ENCODE measurements at places on chromosomes 7 and 10.

GRCh38 chr10:93062514-93063143 lies 2.0 kb downstream of the CYP26C1 start:
- DNase-seq = no peak

DNA sequence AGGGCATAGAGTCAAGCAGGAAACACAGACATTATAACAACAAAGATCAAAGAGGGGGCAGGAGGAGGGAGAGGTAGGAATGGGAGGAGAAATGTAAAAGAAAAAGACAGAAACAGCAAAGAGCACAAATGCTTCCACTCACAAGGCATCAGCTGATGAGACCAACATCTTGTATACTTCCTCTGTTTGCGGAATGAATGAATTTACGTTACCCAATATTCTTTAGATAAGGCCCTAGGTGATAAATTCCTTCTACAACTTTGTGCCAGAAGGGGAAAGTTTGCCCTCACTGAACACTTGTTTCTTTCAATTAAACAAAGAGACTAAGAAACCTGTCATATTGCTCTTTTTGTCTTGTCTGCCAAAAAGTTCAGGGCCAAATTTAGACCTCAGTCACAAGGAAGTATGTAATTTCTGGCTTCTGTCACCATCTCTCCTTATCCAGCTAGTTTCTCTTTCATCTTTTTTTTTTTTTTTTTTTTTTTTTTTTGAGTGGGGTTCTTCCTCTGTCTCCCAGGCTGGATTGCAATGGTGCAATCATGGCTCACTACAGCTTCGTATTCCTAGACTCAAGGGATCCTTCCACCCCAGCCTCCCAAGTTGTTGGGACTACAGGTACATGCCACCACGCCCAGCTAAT lies 116.4 kb upstream of the NANOS1 start:
- no peak for DNase-seq

DNA sequence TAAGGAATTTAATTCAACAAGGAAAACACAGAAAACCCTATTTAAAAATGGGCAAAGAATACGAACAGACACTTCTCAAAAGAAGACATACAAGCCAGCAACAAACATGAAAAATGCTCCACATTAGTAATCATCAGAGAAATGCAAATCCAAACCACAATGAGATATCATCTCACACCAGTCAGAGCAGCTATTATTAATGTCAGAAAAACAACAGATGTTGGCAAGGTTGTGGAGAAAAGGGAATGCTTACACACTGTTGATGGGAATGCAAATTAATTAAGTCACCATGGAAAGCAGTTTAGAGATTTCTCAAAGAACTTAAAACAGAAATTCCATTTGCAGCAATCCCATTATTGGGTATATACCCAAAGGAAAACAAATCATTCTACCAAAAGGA lies 55.2 kb downstream of the GCC1 start:
- no peak for DNase-seq

GRCh38 chr10:69684020-69684980 lies 54.3 kb downstream of the FAM241B start:
- no peak for DNase-seq

- DNase-seq = no peak
Measured at GRCh38 chr10:11143242-11143641, 125.6 kb downstream of the CELF2 start.

GRCh38 chr7:2990949-2991470 lies 52.7 kb downstream of the CARD11 start:
- no peak for DNase-seq

- no peak for DNase-seq
Measured at GRCh38 chr7:55502858-55503440, 69.4 kb downstream of the VOPP1 start.

DNA sequence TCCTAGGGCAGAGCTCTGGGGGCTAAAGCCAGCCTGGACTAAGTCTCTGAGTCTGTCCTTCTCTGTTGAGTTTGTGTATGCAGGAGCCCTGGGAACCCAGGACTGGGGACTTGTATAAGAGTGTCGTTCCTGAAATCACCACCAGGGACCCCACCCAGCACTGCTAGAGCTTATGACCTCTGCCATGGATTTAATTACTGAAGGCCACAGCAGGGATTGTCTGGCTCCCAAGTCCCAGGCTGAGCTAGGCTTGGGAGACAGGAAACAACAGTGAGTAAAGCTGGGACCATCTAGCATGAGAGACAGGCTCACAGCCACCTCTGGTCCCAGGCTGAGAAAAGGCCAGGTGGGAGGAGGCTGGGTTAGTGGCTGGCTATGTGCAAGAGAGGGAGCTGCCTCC lies 1.4 kb upstream of the TSPAN15 start:
- no peak for DNase-seq

DNA sequence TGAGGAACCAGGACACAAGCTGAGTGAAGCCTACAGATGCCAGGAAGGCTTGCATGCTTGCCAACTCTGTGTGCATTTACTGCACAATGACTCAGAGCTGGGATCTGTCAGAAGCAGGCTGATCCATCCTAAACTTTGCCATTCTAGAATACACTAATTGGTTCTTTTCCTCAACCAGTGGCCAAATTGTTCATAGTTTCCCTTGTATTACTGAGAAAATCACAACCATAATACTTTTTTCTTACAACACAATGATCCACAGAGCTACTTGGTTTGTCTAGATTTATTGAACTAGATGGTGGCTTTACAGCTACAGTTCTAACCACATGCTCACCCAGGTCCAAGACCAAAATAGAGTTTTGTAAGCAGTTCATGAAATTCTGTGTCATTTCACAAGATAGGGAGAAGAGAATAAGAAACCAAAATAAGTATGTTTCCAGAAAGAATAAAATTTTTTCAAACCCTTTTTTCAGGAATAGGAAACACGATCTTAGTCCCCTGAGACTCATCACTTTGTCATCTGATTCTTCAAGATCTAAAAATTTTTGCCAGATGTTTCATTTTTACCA lies 21.0 kb upstream of the LRRC17 start:
- DNase-seq = no peak

GRCh38 chr7:142889816-142890215 lies 4.3 kb upstream of the TRPV6 start:
- DNase-seq = no peak

DNA sequence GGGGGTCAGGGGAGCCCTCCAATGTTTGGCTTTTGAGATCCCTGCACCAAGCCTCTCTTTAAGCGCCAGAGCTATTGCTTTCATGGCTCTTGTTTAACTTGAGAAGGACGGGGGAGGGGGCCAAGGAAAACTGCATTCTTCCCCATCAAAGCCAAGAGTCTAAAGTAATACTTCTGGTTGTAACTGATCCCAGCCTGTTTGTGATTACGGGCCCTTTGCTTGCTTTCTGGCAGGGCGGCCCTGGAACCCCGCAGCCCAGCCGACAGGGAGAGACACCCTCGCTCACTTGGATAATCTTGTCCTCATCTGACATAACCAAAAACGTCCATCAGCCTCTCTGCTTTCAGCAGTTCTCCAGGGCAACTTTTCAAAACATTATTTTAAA lies 154.7 kb downstream of the NEURL1 start:
- DNase-seq = no peak

DNA sequence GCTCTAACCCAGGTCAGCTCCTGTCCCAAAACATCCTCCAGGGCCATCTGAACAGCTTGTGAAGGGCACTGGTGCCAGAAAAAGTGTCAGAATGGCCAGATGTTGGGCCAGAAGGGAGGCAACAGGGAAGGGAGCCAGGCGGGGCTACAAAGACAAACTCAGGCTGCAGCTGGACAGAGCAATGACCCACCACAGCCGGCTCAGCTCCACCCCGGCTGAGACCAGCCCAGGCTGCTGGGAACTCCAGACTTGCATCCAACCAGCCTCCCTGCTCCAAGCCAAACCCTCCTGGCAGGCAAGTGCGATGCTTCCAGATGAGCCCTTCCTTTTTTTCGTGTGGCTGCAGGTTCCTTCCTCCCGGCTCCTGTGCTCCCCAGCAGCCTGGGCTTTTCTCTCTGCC lies 466.9 kb downstream of the PTPRN2 start:
- DNase-seq = no peak

DNA sequence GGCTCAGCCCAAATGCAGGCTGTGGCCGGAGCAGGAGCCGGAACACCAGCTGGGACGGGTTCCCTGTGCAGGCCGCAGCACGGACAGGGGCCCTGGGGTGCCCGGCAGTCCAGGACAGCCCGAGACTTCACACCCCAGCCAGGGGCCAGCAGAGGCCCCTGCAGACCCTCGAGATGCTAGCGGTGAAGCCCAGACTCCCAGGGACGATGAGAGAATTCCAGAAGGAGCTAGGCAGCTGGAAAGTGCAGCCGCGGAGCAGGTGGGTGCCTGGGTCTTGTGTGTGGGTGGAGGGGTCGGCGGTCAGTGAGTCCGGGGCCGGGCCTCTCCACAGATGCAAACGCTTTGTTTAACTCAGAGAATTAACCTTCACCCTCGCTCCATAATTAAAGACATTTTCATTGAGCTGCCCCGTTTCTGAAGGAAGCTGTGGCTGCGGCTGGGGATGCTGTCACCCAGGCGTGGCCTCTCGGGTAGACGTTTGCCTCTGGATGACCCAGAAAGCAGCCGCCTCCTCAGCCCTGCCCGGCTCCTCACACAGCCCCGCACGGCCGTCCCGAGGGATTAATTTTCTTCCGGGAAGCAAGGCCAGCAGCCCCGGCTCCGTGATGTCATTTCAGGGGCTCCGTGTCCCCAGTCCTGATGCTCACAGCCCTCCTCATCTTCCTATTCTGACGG lies 26.5 kb downstream of the KNDC1 start:
- DNase-seq = no peak

- no peak for DNase-seq
Measured at GRCh38 chr7:26620352-26620751, 244.0 kb downstream of the SKAP2 start.

GRCh38 chr7:133904776-133905175 lies 222.4 kb upstream of the LRGUK start:
- DNase-seq = no peak

DNA sequence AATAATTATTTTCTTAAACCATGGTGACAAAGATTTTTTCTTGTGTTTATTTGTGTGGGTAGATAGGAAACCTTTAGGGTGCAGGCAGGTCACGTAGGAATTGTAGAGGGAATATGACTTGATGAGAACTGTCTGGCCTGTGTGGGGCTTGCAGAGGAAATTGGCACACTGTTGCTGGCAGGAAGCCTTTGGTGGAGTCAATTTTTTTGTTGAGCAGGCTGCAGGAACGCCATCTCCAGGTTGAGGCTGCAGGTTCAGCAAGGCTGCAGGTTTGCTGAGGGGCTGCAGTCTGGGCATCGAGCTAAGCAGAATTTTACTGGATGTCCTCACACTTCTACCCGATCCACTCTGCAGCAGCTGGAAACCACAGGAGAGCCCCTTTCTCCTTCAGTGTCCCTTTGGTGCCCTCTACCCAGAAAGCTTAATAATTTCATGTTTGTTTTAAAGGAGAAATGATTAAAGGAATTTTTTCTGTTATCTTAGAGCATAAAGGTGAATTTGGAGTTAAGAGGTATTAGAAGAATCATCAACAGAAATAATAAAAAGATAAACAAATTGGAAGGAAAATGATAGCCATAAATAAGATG lies 37.0 kb downstream of the TBC1D12 start:
- no peak for DNase-seq

- DNase-seq = no peak
Measured at GRCh38 chr10:69731184-69731583, 70.5 kb upstream of the COL13A1 start.

DNA sequence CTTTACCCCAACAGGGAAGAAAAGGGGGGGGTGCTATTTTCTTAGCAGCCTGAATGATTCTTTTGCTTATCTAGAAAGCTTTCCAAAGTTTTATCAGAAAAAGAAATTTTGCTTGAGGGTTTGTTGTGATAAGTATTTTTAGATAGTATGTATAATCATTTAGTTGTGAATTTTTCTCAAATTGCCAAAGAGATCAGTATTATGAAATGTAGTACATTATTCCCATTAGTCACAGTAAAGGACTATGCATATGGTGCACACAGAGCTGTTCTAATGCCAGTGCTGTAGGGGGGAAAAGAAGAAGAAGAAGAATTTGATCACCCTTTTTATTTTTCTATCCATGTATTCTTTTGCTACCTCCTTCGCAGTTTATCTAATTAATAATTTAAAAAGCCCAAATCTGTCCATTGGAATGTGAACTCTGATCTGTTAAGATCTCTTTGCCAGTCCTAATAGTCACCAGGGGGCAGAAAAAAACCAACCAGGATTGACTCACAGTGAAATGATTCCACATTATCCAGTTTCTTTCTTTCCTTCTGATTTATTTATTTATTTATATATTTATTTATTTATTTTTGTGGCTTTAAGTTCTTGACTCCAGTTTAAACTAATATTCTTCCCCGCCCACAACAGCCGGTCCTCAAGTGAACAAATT lies 4.7 kb downstream of the RBM20 start:
- no peak for DNase-seq

DNA sequence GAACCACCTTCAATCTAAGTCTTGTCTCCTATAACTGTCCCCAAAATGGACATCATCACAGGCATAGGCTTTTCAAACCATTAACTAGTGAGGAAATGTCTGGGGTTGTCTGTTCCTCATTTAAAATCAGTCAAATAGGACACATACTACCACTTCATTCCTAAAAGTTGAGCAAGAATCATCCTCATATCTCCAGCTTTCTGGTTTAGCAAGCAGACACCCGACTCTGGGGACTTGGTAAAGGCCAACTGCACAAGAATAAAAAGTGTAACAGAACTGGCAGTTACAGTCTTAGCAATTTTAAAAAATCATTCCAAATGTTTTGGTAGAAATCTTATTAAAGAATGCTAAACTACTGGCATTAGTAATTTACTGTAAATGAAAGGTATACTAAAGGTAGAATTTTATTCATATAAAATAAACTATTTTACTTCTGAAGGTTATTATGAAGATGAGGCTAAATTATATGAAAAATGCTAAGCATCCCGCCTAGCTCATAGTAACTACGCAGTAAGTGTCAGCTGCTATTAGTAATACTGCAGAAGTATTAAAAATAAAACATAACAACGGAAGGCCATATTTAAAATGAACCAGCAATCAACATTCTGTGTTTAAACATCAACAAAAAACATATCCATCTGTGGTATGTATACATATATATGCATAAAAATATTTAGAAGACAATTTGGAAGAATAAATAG lies 60.8 kb downstream of the ZNF438 start:
- DNase-seq = no peak

DNA sequence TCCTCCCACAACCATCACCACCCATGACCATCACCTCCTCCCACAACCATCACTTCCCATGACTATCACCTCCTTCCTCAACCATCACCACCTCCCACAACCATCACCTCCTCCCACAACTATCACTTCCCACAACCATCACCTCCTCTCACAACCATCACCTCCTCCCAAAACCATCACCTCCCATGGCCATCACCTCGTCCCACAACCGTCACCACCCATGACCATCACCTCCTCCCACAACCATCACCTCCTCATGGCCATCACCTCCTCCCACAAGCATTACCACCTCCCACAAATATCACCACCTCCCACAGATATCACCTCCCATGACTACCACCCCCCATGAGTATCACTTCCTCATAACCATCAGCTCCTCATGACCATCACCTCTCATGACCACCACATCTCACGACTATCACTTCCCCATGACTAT lies 52.2 kb downstream of the PDGFA start:
- no peak for DNase-seq

GRCh38 chr10:125661941-125662515 lies 20.9 kb downstream of the TEX36 start:
- DNase-seq = no peak

GRCh38 chr10:121713486-121713885 lies 115.2 kb upstream of the FGFR2 start:
- DNase-seq = no peak

Data from activated T-helper 1 cell treated with Interleukin-2 at 50 U/mL for 16 hours (primary cell).